Right cardiac atrium (tissue), 5 donors: ENCODE measurements at places on chromosomes 2 and 18. TPM values are rescaled to one million over a fixed set of nuclear protein-coding genes. Genes with fewer than 3 reads are reported as not detected.

The KYNU gene
- total RNA-seq: 1.4 TPM

DNA sequence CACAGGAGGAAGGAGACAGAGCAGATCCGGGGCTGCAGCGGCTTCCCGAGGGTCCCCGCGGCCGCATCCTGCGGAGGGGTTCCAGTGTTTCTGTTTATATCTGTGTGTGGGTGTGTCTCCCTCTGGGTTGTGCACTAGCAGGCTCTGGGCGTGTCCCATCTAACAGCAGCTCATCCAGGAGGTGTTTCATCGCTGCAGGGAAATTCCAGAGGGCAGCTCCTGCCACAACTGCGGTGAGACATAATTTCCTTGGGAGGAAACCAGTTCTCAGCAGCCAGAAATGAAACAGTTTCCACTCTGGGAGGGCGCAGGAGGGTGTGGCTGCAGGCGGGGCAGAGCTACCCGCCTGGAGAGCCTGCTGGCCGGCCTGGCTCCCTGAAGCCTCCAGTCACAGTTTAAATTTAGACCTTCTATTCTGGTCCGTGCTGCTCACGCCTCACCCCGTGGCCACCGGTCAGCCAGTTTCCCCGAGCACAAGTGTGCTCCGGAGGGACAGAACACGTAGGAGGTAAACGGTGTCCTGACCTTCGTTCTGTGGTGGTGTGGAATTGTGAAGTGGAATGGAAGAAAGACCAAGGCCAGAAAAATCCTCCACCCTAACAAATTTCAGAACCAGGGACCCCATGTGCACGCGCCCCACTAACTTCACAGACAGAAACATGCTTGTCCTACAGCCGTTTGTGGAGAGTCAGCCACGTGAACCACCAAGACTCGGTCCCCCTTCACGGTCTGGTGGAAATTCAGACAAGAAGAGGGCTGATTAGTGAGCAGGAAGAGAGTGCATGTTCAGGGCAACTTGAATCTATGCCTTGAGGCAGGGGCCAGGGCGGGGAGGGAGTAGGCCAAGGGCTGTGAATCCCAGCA lies 50.2 kb downstream of the TEX44 start:
- DNase-seq: peak; percentile 94

The AQP12A gene
- total RNA-seq: not detected

- DNase-seq: no peak
These were observed 259.8 kb downstream of the IKZF2 start for GRCh38 chr2:212891580-212891979.

The KIAA2012 gene
- not detected for total RNA-seq

The MTX2 gene
- 34.7 TPM for total RNA-seq

GRCh38 chr2:77521931-77522470 lies at the start of gene LRRTM4:
TSS of gene LRRTM4 (minus strand) at chr2:77522376.
- no peak for DNase-seq

DNA sequence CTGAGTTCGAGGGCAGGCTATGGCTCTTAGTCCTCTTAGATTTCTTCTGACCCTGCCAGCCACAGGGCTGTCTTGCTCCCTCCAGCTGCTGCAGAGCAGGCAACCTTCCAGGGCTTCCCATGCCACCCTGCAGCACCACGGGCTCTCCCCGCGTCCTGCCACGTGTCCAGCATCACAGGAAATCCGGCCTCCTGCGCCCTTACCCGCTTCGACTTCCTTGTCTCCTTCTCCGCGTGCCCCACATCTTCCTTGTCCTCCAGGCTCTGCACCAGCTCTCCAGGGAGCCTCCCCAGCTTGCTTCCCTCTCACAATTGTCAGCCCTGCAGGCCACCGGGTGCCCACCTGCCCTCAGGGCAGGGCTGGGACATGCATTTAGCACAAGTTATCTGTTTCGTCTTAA lies 253.5 kb downstream of the DCDC2C start:
- DNase-seq: no peak

- no peak for DNase-seq
These were observed 27.0 kb upstream of the PTPN4 start for GRCh38 chr2:119732601-119733164.

- DNase-seq: no peak
These were observed 76.5 kb upstream of the APCDD1 start for GRCh38 chr18:10377956-10378355.

The GPR35 gene
- 1.2 TPM for total RNA-seq

The HOXD9 gene
- total RNA-seq: not detected
